ENCODE measurements at places on chromosomes 1 and 21. TPM values are rescaled to one million over a fixed set of nuclear protein-coding genes. Genes with fewer than 3 reads are reported as not detected.

Gene OR14K1
- not detected for total RNA-seq

Gene NFASC
- total RNA-seq: 0.21 TPM

Gene TMEM269
- total RNA-seq: not detected

Gene C1orf210
- not detected for total RNA-seq

Gene NTMT2
- not detected for total RNA-seq

Gene RAB42
- not detected for total RNA-seq

DNA sequence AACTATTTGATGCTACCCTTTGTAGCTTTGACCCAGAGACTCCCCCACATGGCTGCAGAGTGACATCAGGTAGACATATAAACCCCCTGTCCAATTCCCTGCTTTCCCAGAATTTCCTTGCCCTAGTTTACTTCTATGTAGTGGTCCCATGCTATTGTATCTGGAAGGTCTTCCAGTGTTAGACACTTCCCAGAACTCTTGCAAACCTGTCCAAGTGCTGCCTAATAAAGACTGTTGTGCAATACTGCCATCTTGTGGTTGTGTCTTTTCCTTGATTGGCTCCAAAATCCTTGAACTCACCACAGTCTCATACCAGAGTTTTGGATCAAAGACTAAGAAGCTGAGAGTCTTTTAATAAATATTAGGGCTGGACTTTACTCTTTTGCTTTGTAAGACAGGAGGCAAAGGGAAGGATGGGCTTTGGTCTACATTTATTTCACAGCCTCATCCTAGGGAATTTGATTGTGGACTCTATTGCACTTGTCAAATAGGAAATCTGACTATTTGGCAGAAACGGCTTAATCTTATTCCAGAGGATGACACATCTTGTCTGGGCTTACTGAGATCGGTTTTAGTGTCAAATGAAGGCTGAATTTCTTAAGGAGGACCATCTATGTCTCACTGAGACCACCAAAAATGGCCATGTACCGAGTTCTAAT, 169.9 kb downstream of the LRRC7 start:
- H3K27me3 ChIP-seq: no peaks in the 10 kb centered on the region
- H3K27ac ChIP-seq: no peak overlapping the region
- peak; percentile 77 for DNase-seq
- no peaks in the 10 kb centered on the region for H3K4me1 ChIP-seq
- no peaks in the 10 kb centered on the region for H3K36me3 ChIP-seq

- peaks cover 4% of the 10 kb centered on the region for H3K4me1 ChIP-seq
- H3K36me3 ChIP-seq: no peaks in the 10 kb centered on the region
- H3K4me3 ChIP-seq: no peak overlapping the region
- no peak for DNase-seq
- H3K27ac ChIP-seq: no peak overlapping the region
Measured at GRCh38 chr1:84073266-84073665, 70.8 kb upstream of the PRKACB start.

DNA sequence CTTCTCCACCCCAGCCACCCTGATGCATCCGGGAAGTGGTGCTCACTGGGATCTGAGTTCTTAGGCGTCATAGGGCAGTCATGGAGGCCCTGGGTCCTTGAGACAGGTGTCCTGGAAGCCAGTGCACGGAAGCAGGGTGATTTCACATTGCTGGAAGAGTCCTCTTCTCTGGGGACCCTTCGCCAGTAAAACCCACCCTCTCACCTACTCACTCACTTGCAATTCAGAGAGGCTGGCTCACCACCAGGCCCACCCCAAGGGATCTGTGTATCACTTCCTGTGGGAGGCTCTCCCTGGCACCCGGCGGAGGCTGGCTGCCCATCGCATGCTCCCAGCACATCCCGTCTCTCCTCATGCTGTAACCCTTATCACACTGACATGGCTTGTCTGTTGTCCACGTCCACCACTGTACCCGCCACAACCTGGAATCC, 40.2 kb upstream of the EPS8L3 start:
- H3K27ac ChIP-seq: peak overlapping the region; percentile 98
- peak overlapping the region; percentile 75 for H3K4me3 ChIP-seq
- H3K4me1 ChIP-seq: peaks cover 77% of the 10 kb centered on the region
- no peaks in the 10 kb centered on the region for H3K27me3 ChIP-seq
- DNase-seq: no peak

DNA sequence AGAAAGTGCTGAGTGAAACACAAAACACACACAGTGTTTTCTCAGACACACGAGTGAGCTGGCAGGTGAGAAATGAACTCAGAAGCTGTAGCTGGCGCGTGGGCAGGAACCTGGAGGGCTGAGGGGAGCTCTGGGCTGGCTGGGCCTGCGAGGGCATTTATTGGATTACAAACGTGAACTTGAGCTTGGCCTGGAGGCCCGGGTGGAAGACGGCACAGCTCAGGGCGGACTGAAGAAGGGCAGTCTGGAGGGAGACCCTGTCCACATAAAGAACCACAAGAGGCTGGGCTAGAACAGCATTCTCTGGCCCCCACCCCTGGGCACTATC, 52.1 kb upstream of the ADARB1 start:
- H3K4me1 ChIP-seq: peaks cover 5% of the 10 kb centered on the region
- no peak overlapping the region for H3K4me3 ChIP-seq
- no peak for DNase-seq
- peaks cover 30% of the 10 kb centered on the region for H3K27me3 ChIP-seq
- no peak overlapping the region for H3K27ac ChIP-seq
- H3K36me3 ChIP-seq: no peaks in the 10 kb centered on the region

GRCh38 chr1:177106614-177107365, 57.7 kb downstream of the ASTN1 start:
- DNase-seq: no peak
- no peaks in the 10 kb centered on the region for H3K27me3 ChIP-seq
- no peaks in the 10 kb centered on the region for H3K4me1 ChIP-seq
- no peak overlapping the region for H3K27ac ChIP-seq
- H3K4me3 ChIP-seq: no peak overlapping the region
- H3K36me3 ChIP-seq: no peaks in the 10 kb centered on the region

DNA sequence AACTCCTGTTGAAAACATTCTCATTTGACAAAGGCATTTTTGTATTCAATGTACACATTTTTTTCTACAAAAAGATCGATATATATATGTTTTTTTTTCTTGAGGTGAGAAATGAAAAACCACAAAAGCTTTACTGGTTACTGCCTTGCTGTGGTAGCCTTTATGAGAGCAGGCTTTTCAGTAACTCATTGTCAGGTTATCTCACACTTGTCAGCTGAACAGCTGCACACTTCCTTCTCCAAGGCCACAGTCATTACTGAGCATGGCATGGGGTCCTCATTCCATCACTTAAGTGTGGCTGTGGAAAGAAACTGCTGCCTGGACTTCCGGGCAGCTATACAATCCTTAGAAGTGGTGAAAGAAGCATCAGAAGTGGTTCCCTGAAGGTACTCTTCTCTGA, 169.3 kb upstream of the ZP4 start:
- no peaks in the 10 kb centered on the region for H3K36me3 ChIP-seq
- no peak for DNase-seq
- H3K27ac ChIP-seq: no peak overlapping the region
- no peaks in the 10 kb centered on the region for H3K27me3 ChIP-seq
- no peaks in the 10 kb centered on the region for H3K4me1 ChIP-seq

- no peak for DNase-seq
- no peak overlapping the region for H3K27ac ChIP-seq
- no peaks in the 10 kb centered on the region for H3K4me1 ChIP-seq
- H3K4me3 ChIP-seq: no peak overlapping the region
Measured at GRCh38 chr1:88618331-88618730, 65.7 kb upstream of the PKN2 start.

DNA sequence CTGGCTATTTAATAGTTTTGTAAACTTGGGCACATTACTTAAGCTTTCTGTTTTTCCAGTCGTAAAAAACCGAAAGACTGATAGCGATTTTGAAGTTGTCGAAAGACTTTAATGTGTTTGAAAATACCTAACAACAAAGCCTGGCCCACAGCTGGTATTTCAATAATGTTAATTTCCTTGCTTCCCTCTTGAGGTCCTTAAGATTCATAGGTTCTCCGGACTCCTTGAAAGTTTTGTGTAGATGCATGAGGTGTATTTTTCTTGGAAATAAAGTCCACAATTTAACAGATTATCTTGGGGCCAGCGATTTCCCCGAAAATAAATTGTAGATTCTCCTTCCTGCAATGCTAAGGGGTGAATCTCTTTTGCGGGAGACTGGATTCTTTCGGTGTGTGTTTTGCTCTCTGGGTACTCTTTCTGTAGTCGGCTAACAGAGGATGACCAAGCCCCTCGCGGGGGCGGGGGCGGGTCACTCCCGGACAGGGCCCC, 735 bp upstream of the YTHDF2 start:
- H3K4me1 ChIP-seq: peaks cover 23% of the 10 kb centered on the region
- no peaks in the 10 kb centered on the region for H3K27me3 ChIP-seq
- peaks cover 28% of the 10 kb centered on the region for H3K36me3 ChIP-seq
- peak overlapping the region; percentile 100 for H3K4me3 ChIP-seq

- H3K27ac ChIP-seq: peak overlapping the region; percentile 99
- H3K4me1 ChIP-seq: peaks cover 89% of the 10 kb centered on the region
- no peaks in the 10 kb centered on the region for H3K27me3 ChIP-seq
- H3K4me3 ChIP-seq: peak overlapping the region; percentile 89
- H3K36me3 ChIP-seq: peaks cover 51% of the 10 kb centered on the region
Measured at GRCh38 chr1:30749691-30750583, 7.6 kb downstream of the LAPTM5 start.

DNA sequence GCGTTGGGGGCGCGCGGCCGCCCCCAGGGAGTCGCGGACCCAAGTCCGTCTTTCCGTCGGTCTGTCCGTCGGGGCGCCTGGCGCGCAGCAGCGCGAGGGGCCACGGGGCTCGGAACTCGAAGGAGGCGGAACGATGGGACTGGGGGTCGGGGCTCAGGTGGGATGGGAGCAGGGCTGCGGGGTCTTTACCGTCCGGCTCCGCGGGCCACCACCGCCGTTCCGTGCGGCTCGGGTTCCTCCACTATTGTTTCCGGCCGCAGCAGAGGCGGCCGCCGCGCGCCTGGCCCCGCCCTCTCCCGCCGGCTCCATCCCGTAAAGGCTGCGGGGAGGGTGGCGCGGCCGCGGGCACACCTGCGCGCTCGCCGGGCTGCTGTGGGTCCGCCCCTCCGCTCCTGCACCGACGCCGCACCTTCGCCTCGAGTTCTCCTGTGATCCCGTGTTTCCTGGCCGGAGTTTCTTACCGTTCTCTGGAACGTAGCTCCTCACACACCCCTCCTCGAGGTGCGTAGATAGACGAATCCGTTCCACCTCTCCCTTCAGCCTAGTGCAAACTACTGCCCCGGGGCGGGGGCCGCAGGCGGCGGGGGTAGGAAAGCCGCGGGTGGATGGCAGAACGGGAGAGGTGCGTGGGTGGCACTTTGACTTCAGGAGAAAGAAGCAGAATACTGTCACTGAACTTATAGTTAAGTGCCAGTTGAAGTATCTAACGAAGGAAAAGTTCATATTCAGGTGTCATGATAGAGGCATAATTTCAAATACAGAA, at the start of gene C21orf91:
C21orf91 (minus strand) TSS at position 243 of the 763 bp plus-strand sequence. CDS start 1,038 bp downstream, outside the sequence.
- DNase-seq: peak; percentile 97
- peak within 1 kb of the TSS; percentile 100 for H3K27ac ChIP-seq
- H3K4me1 ChIP-seq: peaks cover 36% of the 10 kb centered on the region
- peaks cover 37% of the 10 kb centered on the region for H3K36me3 ChIP-seq
- H3K27me3 ChIP-seq: no peaks in the 10 kb centered on the region

- H3K36me3 ChIP-seq: no peaks in the 10 kb centered on the region
- H3K4me3 ChIP-seq: no peak overlapping the region
- H3K27ac ChIP-seq: no peak overlapping the region
- H3K4me1 ChIP-seq: peaks cover 7% of the 10 kb centered on the region
Measured at GRCh38 chr1:202316186-202316585, 25.6 kb downstream of the UBE2T start.

- no peaks in the 10 kb centered on the region for H3K27me3 ChIP-seq
- H3K36me3 ChIP-seq: no peaks in the 10 kb centered on the region
- H3K4me1 ChIP-seq: no peaks in the 10 kb centered on the region
- H3K27ac ChIP-seq: no peak overlapping the region
Measured at GRCh38 chr1:55588309-55588708, 373.1 kb upstream of the USP24 start.

- H3K36me3 ChIP-seq: no peaks in the 10 kb centered on the region
- H3K4me1 ChIP-seq: peaks cover 2% of the 10 kb centered on the region
- no peak overlapping the region for H3K4me3 ChIP-seq
- H3K27me3 ChIP-seq: peaks cover 13% of the 10 kb centered on the region
- H3K27ac ChIP-seq: no peak overlapping the region
Measured at GRCh38 chr1:244065960-244066388, 14.9 kb downstream of the ZBTB18 start.

- peaks cover 2% of the 10 kb centered on the region for H3K36me3 ChIP-seq
- H3K4me1 ChIP-seq: peaks cover 11% of the 10 kb centered on the region
- peak; percentile 87 for DNase-seq
- H3K4me3 ChIP-seq: peak overlapping the region; percentile 23
- H3K27ac ChIP-seq: no peak overlapping the region
Measured at GRCh38 chr1:43934101-43934985, 742 bp downstream of the ARTN start.

DNA sequence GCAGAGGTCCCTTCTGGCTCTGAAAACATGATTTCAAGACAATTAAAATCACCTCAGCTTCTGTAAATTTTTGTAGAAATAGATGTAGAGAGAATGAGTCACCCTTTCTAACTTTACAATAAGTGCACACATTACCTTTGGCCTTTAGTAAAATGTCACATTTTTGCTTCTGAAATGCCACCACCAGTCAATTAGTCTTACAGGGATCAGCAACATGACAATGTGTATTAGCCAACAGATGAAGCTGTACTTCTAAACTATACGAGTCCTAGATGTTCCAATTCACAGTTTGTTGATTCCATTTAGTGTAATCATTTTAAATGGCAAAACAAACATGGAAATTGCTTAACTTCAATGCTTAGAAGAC, 23.1 kb downstream of the C21orf91 start:
- peaks cover 45% of the 10 kb centered on the region for H3K4me1 ChIP-seq
- peak; percentile 37 for DNase-seq
- H3K27me3 ChIP-seq: no peaks in the 10 kb centered on the region
- peak overlapping the region; percentile 80 for H3K27ac ChIP-seq
- peak overlapping the region; percentile 34 for H3K4me3 ChIP-seq

DNA sequence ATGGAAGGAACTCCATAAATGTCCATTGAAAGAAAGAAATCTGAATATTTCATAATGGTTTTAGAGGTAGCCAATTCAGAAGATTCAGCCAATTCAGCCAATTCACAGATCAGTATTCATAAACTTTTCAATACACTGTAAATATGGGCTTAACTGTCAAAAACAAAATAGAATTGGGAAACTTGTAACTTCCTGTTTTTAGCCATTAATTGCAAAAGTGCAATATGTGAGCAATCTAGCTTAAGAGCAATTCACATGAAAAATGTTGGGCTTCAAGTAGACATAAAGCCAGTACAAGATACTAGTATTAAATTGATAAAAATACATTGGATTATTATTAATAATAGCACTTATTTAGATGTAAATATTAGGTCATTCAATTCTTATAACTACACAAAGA, 27.5 kb upstream of the PLPPR4 start:
- H3K4me1 ChIP-seq: no peaks in the 10 kb centered on the region
- DNase-seq: no peak
- H3K4me3 ChIP-seq: no peak overlapping the region
- H3K27me3 ChIP-seq: no peaks in the 10 kb centered on the region
- H3K27ac ChIP-seq: no peak overlapping the region
- no peaks in the 10 kb centered on the region for H3K36me3 ChIP-seq

- no peaks in the 10 kb centered on the region for H3K36me3 ChIP-seq
- no peak overlapping the region for H3K4me3 ChIP-seq
- no peak for DNase-seq
- no peak overlapping the region for H3K27ac ChIP-seq
- H3K4me1 ChIP-seq: no peaks in the 10 kb centered on the region
- H3K27me3 ChIP-seq: peaks cover 57% of the 10 kb centered on the region
Measured at GRCh38 chr1:169443923-169444322, 16.6 kb upstream of the CCDC181 start.

Measured in activated CD4-positive, alpha-beta T cell treated with anti-CD3 and anti-CD28 coated beads, Interleukin-2, amount 10 ng/mL, durations not matched to agents 24 days and 14 days (primary cell).